ENCODE measurements at places on chromosomes 12 and 14.
A peak's percentile ranks its signal among the peaks of the same experiment; 100 is the strongest.

- no peak for DNase-seq
Measured at GRCh38 chr12:96107236-96107635, 71.8 kb upstream of the LTA4H start.

GRCh38 chr12:47838286-47838931 is 18.7 kb upstream of the HDAC7 start:
- DNase-seq, result peak; percentile 62

GRCh38 chr12:116259800-116260577 is 17.5 kb downstream of the MED13L start:
- DNase-seq, result no peak

GRCh38 chr14:64636208-64636979 is 67.8 kb upstream of the PLEKHG3 start:
- DNase-seq, result peak; percentile 80

DNA sequence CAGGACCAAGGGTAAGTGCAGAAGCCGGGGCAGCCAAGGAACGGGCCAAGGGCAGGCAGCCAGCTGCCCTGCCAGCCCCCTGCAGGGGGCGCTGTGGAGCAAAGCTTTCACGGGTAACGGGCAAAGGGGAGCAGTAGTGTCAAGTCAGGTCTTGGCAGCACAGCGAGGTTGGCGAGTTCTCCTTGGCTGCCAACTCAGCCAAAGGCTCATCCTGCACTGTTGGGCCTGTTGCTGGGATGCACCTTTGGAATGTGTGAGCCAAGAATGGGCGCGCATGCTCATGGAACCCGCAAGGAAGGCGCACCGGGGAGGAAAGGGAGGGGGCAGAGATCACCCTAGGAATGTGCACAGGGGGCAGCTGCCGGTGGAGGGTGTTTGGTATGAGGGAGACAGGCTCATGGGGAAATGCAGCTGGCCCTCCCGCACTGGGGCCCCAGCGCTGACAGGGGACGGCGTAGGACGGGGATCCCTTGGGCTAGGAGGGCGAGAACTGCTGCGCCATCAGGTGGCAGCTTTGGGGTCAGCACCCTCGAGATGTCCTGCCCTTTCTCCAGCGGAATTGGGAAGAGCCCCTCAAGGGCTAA is 138.0 kb downstream of the ASCL4 start:
- DNase-seq, result peak; percentile 62

DNA sequence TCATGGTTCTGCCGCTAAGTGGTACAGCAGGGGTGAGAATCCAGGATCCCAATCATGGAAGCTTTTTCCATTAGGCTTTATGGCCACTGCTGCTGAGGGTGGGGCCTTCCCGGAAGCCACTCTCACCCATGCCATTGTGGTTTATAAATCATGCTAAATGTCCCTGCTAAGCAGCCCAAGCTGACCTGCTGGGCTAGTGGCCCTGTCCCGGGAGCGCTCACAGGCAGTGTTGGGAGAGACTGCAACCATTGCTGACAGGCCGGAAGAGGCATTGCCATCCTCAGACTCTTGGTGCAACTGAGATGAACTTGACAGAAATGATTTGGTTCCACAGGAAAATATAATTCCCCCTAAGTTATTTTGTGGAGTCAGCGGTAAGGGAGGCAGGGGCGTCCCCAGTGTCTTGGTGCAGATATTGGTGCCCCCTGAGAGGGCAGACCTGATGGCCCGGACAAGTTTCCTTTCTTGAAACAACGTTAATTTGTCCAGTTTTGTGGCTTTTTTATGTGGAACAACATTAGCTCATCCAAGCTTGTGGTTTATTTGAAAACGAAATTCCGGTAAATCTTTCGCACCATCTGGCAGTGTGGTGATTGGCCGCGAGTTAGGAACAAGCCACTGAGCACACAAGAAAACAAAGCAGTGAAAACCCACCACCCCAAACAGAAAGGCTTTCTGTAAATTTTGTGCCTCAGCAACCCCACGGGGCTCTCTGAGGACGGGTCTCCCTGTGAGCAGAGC is 82.3 kb downstream of the SSPN start:
- DNase-seq, result no peak

DNA sequence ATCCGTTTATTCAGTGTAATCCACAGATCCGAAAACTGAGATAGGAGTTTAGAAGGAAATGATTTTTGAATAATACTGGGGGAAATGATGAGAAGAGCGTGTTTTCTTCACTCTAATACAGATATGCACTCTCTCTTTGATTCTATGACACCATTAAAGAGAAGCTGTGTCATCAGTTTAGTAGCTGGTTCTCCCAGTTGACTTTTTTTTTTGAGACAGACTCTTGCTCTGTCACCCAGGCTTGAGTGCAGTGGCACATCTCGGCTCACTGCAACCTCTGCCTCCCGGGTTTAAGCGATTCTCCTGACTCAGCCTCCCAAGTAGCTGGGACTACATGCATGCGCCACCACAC is 48.4 kb upstream of the EML1 start:
- DNase-seq, result no peak

- peak; percentile 6 for DNase-seq
Measured at GRCh38 chr12:77236066-77236465, 170.7 kb upstream of the E2F7 start.

GRCh38 chr12:88630561-88630960 is 50.3 kb upstream of the KITLG start:
- no peak for DNase-seq

DNA sequence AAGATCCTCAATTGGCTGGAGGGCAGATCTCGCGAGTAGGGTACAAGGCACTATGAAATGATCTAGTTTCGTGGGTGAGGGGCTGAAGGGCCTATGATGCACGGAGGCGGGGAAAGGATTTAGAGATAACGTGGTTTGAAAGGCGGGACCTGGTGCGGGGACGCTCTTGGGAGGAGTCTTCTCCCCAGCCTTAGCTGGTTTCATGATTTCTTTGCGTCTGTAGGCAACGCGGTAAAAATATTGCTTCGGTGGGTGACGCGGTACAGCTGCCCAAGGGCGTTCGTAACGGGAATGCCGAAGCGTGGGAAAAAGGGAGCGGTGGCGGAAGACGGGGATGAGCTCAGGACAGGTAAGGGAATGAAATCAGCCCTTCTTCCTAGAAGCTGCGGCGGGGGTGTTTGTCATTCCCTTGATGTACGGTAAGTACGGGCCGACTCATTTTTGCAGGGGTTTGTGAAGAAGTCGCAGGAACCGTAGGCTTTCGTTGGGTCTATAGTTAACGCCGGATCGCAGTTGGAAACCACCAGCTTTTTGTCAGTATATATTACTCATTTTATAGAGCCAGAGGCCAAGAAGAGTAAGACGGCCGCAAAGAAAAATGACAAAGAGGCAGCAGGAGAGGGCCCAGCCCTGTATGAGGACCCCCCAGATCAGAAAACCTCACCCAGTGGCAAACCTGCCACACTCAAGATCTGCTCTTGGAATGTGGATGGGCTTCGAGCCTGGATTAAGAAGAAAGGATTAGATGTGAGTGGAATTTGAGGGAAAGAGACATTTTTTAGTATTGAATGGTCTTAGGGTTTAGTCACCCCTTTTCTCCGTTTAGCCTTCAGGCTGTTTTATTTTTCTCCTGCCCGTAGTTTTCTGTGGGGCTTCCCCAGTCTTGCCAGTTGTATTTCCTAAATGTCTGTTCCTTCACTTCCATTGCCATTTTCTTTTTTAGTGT is 602 bp downstream of the APEX1 start:
- no peak for DNase-seq

DNA sequence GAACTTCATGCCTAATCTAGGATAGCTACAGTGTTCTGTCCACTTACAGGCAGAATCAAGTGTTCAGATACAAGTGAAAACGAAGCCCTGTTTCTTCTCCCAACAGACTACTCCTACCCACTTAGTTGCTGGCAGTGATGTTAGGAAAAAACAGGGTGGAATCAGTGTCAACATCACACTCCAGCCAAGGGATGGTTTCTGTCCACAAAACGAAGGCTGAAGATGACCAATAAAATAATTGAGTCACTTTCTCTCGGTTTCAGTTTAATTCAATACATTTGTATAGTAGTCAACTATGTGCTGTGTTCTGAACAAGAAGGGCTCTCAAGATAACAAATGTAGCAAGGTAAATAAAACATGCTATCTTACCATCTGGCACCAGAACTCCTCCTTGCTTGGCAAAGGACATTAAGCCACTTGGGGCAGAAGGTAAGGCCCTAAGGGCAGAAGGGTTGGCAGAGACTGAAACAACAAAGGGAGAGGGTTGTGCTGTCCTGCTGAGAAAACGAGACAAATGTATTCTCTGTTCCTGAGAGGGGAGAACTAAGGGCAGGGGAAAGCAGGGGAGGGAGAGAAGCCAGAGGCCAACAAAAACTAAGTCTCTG is 393.6 kb downstream of the DPF3 start:
- DNase-seq, result no peak

- no peak for DNase-seq
Measured at GRCh38 chr14:105894125-105894977, 368.0 kb downstream of the TMEM121 start.

GRCh38 chr14:44699391-44699790 is 192.3 kb upstream of the FSCB start:
- no peak for DNase-seq

GRCh38 chr14:64518229-64518628 is 13.7 kb downstream of the ZBTB1 start:
- no peak for DNase-seq

DNA sequence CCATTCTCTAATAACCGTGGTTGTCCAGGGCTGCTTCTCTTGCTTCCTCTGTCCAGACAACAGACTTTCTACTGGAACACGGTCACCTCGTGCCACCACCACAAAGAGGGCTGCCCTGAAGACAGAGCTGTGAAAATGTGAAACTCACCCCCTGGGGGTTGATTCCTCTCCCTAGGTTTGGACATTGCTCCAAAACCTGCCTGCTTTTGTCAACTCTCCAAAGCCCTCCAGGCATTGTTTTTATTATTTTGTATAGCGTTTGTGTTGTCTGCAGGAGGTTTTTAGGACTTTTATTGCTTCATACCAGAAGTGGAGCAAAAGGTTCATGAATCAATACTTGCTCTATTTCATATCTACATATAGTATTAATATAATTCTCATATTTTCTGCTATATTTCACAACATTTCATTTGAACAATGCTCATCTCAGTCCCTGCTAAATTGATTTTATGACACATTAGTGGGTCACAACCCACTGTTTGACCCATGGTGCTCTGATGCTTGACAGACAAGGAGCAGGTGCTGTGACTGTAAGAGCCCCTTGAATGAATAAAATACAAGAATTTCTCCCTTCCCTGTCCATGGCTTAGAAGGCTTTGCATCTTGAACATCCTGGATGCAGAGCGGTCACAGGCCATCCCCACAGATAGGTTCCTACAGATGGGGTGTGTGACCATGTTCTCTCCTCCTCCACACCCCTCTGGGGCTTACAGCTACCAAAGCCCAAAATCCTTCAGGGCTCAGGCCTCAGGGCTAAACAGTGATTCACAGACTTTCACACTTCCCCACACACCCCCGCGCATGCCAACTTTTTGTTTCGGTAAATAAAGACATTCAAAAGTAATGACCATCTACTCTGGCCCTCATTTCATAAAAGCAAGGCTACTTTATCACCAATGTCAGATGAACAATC is 20.6 kb upstream of the EML1 start:
- no peak for DNase-seq

DNA sequence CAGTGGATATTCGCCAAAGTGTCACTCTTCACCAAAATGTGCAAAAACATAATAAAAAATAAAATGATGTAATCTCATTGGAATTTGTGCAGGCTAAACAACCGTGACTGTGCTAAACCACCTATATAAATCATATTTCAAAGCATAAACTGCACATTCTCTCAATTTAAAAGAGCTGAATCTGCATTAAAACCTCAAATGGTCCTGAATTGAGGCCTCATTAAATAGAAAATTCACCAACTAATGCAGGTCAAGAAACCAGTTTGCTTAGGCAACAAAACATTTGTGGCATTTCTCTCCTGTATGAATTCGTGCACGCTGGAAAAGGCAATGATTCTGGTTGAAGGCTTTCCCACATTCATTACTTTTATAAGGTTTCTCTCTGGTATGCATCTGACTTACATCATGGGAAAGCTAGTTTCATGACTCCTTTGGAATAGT is 80.1 kb upstream of the IFNG-AS1 start:
- no peak for DNase-seq

GRCh38 chr14:96368534-96368933 is 5.2 kb downstream of the GSKIP start:
- DNase-seq, result no peak

GRCh38 chr12:118103201-118103600 is 610 bp downstream of the VSIG10 start:
- DNase-seq, result no peak

- peak; percentile 20 for DNase-seq
Measured at GRCh38 chr12:107544937-107545336, 140.7 kb upstream of the PWP1 start.

DNA sequence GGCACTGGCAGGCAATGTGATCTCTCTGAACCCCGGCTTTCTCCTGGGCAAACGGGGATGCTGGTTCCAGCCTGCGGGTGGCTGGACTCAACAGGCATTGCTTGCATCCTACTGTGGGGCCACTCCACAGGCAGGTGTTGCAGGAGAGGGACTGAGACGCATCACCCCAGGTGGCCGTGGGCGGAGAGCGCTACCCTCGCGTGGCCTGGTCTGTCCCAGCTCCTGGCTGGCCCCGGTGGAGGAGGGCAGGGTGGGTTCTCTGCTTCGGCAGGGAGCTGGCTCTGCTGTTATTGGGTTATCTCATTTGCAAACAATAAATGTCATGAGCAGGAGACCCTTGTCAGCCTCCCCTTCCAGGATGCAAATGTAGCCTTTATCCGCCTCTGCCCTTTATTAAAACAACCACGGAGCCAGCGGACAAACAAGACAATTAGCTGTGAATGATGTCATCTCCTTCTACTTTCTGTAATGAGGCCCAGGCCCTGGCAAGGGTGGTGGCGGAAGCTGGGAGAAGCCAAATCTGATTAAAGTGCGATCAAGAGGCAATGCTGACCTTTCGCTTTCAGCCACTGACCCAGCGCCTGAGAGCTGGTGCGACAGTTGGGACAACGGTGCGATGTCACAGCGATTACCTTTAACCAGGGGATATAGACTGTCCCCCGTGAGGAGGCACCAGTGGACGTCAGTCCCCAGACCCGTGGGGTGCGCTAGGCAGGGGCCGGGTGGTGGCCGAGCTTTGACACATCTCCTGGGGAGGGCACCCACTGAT is 161.8 kb downstream of the KIF26A start:
- DNase-seq, result no peak

GRCh38 chr14:71448431-71449315 is 483.6 kb upstream of the RGS6 start:
- DNase-seq, result no peak

- no peak for DNase-seq
Measured at GRCh38 chr14:55440385-55440784, at the start of gene TBPL2. TBPL2 (minus strand) TSS chr14:55440616; CDS start chr14:55440449, 167 bp downstream.

GRCh38 chr12:106281056-106281782 is 21.3 kb upstream of the TCP11L2 start:
- no peak for DNase-seq

All from pons (tissue), 1 donor.